T-helper 2 cell (primary cell): ENCODE measurements at places on chromosomes 4 and X.

DNA sequence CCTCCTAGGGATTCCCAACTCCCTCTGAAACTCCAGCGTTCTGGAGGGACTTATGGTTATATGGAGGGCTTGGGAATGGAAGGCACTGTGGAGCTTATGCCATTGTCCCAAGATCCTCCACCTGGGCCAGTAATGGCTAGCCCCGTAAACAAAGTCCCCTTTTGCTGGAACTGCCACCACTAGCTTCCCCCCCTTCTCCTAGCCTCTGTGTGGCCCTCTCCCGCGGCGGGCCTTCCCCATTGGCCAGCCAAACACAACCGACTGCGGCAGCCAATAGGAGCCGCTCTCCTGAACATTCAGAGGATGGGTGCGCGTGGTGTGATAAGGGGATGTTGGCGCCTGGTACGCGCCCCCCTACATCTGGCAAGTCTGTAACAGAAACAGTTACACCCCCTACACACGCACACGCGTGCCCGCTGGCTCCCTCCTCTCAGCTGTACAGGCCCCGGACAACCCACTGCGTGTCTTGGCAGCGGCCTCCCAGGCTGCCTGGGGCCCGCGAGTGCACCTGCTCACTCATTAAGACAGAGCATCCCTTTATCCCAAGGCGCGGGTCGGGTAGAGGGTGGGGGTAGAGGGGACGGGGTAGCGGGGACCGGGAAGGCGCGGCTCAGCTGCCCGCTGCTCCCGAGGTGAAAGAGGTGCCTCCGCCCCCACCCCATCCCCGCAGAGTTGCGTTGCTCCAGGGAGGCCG lies 863 bp upstream of the RAB33A start:
- peak; percentile 30 for DNase-seq

DNA sequence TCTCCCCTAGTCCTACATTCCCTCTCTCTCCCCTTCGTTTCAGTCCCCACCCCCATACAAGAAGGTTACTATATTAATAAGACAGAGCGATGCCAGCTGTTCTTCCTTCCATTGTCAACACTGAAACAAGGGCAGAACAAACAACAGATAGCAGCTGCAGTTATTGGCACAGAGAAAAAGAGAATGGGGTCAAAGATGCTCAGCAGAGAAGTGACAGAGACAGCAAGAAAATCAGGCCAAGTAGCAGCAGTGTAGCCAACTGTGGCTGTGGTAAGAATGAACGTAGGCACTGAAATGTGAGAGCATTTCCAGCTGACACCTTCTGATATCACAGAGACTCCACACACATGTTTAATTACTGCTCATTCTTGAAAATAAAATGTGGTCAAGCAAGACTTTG lies 641.8 kb downstream of the FSTL5 start:
- no peak for DNase-seq

DNA sequence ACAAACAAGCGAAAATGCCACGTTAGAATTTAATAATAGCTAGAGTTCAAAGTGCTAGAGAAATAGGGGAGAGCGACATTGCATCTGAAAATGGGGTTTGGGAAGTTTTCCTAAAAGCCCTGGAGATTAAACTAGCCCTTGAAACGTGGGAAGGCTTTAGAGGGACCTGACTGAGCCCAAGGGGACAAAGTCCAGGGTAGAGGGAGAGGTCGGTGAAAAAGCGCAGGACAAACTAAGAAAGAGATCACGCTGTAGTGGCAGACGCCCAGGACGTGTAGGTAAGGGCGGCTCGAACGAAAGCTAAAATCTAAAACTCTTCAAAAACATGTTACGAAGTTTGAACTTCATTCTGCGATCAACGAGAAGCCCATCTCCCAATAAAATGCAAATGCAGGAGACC lies 1.1 kb upstream of the ATP11C start:
- DNase-seq = no peak

DNA sequence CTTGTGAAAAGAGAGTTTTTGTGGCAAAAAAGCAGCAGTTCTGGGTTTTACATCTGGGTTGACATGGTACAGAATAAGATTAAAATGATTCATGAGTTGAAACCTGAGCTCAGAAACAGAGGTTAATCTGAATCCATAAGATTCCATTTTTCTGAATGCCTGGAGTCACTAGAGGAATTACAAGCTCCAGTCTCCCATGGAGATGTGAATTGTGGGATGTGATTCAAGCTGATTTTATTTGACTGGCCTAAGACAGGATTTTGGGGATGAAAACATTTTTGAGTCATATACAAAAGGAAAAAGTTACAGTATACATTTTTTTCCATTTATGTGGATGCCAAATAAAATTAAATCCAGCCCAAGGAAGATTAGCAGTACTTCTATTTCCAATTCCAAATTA lies 161.1 kb downstream of the RBM46 start:
- no peak for DNase-seq

GRCh38 chr4:137312257-137312656 lies 220.0 kb downstream of the PCDH18 start:
- no peak for DNase-seq

GRCh38 chrX:109952050-109952449 lies 50.9 kb upstream of the TMEM164 start:
- DNase-seq = no peak

GRCh38 chrX:155968326-155968661 lies 29.2 kb upstream of the IL9R start:
- DNase-seq = no peak

DNA sequence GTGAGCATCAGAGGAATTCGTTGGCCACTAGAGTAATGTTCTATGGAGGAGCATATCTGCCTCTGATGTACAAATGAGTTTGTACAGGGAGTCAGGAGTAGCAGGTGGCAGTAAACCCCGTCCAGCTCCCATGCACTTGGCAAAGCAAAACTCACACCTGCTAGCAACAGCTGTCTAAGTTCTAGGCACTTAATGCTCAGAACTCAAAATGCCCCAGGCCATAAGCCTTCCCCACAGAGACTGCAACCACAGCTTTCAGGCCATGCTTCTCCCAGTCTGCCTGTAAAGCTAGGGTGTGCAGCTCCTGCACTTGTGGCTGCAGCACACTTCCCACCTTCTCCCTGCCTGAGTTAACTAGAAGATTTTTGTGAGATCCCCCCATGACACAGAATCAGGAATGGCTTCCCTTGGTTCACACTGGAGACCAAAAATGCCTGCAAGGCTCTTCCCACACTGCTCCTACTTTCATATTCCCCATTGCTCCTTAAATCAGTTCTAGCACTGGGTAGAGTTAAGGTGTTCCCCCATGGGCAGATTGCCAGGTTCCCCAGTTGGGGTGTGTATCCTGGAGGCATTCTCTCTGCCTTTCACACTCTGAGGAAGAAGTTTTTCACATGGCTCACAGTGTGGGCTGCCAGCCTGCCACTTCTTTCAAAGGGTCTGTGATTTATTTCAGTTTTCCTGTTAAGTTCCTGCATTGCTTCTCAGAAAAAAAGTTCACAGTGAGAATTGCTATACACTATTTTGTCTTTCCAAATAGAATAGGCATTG lies 189.9 kb downstream of the STPG2 start:
- no peak for DNase-seq

GRCh38 chrX:24343719-24344118 lies 16.7 kb upstream of the SUPT20HL1 start:
- no peak for DNase-seq

GRCh38 chrX:153925739-153926551 lies at the start of gene ARHGAP4:
TSS of gene ARHGAP4 (minus strand) at chrX:153926264. CDS start at chrX:153926202, 62 bp downstream.
- no peak for DNase-seq

DNA sequence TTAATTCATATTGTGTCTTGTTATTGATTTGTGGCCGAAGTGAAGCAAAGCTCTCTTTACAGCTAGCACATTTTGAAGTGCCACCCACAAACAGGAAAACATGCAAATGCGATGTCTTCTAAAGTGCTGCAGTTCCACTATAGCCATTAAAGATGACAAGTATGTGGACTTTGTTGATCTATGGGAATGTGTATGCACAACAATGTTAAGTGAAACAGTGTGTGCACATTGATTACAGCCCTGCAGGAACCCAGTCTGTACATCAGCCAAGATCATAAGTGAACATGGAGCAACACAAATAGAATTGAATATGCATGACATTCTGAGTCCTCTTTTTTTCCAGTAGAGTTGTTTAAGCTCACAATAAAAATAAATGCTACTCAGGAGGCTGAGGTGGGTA lies 43.0 kb downstream of the TFDP3 start:
- no peak for DNase-seq

DNA sequence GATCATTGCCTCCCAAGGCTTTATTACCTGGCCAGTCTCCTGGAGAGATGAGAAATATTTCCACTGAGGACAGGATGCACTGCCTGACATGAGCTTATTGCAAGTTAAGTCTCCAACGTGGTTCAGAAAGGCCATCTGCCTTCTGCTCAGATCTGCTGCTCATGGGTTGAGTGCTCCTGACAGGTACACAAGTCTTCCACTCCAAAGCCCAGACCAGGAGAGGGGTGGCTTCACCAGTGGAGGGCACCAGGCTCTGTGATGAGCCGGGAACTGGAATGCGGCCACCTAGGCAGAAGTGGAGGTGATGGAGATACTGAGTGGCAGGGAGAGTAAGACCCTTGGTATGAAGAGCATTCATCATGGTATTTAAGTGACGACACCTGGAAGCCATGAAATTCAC lies 79.5 kb upstream of the IRF2 start:
- no peak for DNase-seq

- no peak for DNase-seq
Measured at GRCh38 chr4:183624548-183624947, 34.4 kb downstream of the RWDD4 start.

- no peak for DNase-seq
Measured at GRCh38 chrX:17086317-17086716, 139.9 kb downstream of the REPS2 start.

GRCh38 chr4:183197140-183197539 lies 98.1 kb downstream of the WWC2 start:
- DNase-seq = no peak

DNA sequence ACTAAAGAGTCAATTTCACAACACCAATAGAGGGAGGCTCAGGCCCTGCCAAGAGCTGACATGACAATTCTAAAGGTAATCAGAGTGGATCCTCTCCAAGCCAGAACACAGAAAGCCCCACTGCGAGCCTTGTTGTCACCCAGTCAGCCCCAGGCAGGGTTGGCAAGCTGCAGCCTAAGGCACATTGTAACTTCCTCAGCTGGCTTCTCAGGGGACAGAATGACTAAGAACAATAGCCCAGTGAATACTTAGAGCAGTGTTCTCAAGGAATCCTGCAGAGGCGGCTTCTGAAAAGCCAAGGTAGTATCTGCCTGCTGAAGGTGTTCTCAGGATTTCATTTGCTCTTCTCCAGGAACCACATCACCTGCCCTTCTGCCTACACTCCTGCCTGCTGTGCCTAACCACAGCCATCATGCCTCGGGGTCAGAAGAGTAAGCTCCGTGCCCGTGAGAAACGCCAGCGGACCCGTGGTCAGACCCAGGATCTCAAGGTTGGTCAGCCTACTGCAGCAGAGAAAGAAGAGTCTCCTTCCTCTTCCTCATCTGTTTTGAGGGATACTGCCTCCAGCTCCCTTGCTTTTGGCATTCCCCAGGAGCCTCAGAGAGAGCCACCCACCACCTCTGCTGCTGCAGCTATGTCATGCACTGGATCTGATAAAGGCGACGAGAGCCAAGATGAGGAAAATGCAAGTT lies at the start of gene MAGEB4:
TSS of gene MAGEB4 (plus strand) at position 277 of the 692 bp plus-strand sequence. CDS start at position 413, 136 bp downstream.
- DNase-seq = no peak

DNA sequence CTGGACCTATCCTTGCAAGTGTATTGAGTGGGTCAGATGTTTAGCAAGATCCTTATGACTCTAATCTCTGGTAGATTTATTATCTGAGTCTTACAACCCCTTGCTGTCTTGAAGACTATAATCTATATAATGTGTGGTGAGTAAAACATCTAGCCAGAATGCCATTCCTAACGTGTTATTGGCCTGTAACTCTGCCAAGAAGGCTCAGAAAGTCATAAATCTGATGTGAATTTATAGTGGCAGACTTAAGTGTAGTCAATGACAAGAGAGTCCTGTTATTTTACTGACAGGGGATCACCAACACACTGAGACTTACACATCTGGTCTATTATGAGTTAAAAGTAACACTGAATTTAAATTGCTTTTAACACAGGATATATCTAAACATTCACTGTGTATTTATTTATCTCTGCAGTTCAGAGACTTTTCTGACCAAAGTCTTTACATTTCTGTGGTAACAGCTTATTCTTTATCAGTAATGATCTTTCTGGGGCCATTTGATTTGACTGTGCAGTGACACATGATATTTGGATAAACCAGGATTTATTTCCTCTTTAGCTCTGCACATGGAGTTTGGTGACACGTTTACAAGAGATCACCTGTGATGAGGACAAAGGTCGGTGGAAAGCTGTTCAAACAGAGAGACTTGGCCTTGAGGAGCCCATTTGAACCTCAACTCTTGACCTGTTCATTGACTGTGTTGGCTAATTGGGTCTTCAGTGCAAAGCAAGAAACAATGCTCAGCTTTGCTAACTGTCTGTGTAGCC lies 415.8 kb downstream of the STIM2 start:
- DNase-seq = no peak

- no peak for DNase-seq
Measured at GRCh38 chrX:69152417-69152841, 12.8 kb downstream of the PJA1 start.

- DNase-seq = no peak
Measured at GRCh38 chrX:121854614-121854911, 807.2 kb downstream of the GLUD2 start.

DNA sequence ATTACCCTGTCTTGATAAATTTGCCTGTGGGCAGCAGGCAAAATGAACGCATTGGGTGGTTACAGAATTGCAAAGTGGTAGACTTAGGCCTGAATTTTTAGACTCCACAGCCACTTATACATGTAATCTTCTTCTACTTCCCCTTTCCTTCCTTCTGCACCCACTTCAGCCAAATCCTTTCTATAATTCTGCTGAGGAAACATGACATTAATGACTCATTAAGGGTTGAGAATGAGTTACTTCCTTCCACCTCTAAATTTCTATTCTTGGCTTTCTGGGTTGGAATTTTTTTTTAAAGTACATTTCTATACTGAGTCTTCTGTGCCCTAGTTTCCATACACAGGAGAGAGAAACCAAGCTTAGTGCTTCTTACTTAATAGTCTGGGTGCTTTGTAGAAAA lies 10.1 kb downstream of the PAPSS1 start:
- no peak for DNase-seq

DNA sequence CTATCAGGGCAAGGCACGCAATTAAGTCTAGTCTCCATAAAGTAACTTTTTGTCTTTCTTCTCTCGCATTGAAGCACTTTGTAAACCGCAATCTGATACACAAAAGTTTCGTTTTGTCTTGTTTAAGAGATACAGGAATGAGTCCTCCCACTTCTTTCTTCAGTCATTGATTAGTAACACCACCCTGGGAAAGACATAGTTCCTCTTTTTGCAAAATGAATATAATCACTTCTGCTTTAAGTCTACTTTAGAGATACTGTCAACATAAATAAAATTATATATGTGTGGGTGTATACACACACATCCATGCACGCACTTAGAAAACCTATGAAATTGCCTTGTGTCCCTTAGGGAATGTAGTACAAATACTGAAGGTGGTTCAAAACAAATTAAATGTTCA lies 11.7 kb downstream of the COQ2 start:
- no peak for DNase-seq

- peak; percentile 1 for DNase-seq
Measured at GRCh38 chrX:46381630-46382029, 163.6 kb downstream of the ZNF674 start.
